ENCODE measurements at places on chromosomes 7 and 10. TPM values are rescaled to one million over a fixed set of nuclear protein-coding genes. Genes with fewer than 3 reads are reported as not detected.

- DNase-seq, result no peak
- H3K4me1 ChIP-seq, result no peaks in the 10 kb centered on the region
- H3K27me3 ChIP-seq, result peaks cover 6% of the 10 kb centered on the region
- H3K36me3 ChIP-seq, result no peaks in the 10 kb centered on the region
- no peak overlapping the region for H3K27ac ChIP-seq
Measured at GRCh38 chr10:1882728-1883127, 145.4 kb upstream of the ADARB2 start.

DNA sequence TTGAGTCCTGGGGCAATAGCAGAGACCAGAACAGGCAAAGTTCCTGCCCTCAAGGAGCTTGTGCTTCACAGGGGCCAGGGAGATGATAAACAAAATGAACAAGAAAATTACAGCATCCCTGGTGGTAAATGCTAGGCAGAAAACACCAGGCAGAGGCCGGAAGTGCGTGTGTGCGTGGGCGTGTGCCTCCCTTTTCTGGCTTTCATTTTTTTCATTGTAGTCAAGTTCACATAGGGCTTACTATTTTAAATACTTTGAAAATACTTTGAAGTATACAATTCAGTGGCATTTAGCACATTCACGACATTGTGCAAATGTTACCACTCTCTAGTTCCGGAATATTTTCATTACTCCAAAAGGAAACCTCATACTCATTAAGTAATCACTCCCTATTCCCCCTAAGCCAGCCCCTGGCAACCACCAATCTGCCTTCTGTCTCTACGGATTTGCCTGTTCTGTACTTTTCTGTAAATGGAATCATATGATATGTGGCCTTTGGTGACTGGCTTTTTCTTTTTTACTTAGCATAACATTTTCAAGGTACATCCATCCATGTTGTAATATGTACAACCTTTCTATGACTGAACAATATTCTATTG, 88.1 kb upstream of the PDCD4 start:
- H3K4me3 ChIP-seq, result no peak overlapping the region
- peaks cover 13% of the 10 kb centered on the region for H3K27me3 ChIP-seq
- H3K27ac ChIP-seq, result no peak overlapping the region

- DNase-seq, result no peak
- H3K4me1 ChIP-seq, result peaks cover 10% of the 10 kb centered on the region
- H3K27me3 ChIP-seq, result peaks cover 16% of the 10 kb centered on the region
- no peak overlapping the region for H3K27ac ChIP-seq
Measured at GRCh38 chr10:70437721-70438120, 3.8 kb downstream of the NODAL start.

DNA sequence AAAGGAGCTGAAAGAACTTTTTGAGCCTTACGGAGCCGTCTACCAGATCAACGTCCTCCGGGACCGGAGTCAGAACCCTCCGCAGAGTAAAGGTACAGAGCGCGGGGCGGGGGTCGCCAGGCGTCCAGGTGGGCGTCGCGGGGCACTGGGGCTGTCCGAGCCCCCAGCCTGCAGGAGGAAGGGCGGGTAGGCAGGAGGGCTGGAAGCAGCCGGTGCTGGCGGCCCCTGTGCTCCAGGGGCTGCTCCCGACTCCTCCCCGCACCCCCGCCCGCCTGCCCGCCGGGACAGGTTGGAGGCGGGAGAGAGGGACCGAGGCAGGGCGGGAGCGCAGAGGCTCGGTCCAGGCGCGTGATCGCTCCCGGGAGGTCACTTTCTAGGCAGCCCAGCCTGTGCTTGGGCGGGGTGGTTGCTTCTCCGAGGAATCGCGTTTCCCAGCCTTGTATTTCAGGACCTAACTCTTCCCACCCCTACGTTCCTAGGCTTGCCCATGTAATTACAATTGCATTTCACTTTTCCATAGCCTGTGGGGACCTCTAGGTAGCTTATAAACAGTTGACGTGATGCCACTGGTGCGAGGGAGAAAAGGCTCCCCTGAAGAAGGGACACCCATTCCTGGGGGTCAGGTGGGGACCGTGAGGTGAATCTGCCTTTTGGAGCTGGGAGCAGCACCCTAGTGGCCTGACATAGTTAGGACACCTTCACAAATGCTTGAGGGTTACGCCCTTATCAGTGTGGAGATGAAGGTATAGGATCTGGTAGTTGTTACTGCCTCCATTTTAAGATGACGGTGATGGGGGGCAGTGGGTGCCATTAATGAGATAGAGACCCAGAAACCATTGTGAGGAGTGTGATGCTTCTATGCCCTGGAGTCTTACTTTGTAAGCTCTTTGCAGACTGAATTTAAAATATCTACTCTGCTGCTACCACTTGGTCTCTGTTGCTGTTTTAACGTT, 148.2 kb downstream of the CELF2 start:
- H3K27ac ChIP-seq, result no peak overlapping the region
- H3K36me3 ChIP-seq, result peaks cover 22% of the 10 kb centered on the region
- H3K4me1 ChIP-seq, result peaks cover 41% of the 10 kb centered on the region
- H3K4me3 ChIP-seq, result no peak overlapping the region
- no peaks in the 10 kb centered on the region for H3K27me3 ChIP-seq

DNA sequence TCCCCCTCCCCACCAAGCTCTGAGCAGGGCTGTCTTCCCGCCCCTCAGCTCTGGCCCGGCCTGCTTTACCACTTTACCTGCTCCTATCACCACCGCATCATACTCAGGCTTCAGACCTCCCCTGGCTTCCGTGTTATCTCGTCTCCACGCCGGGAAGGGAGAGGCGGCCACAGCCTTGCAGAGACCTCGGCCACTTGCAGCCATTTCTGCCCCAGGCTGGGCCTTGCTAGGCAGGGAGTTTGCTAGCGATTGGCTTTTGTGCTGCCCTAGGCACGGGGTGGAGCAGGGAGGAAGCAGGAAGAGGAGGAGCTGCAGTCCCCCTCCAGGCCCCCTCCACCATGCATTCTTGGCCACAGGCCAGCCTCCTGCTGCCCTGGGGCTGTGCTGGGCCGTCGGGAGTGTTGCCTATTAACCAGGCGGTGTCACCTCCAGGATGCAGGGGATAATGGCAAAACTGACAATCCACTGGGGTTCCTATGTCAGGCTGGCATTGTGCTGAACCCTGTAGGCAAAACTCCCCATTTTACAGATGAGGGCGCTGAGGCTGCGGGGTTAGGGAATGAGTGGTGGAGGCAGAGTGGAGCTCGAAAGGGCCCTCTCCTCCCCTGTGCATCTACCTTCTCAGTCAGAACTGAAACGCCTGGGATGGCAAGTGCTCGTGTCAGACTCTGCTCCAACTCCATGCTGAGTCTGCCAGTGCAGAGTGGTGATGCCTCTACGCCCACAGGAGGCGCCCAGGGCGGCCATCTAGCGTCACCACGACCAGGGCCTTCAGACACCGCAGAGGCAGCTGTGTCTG, at the start of gene PYROXD2:
PYROXD2 (minus strand) TSS at position 251 of the 799 bp plus-strand sequence; CDS start at position 204, 47 bp downstream.
- H3K4me3 ChIP-seq, result peak within 1 kb of the TSS; percentile 81
- no peak for DNase-seq
- H3K4me1 ChIP-seq, result peaks cover 11% of the 10 kb centered on the region
- peak within 1 kb of the TSS; percentile 70 for H3K27ac ChIP-seq
- no peaks in the 10 kb centered on the region for H3K27me3 ChIP-seq

The CLIP2 gene
- total RNA-seq, result 12.2 TPM

The RAB19 gene
- 1.9 TPM for total RNA-seq

The TMEM130 gene
- total RNA-seq, result not detected

The ARID5B gene
- total RNA-seq, result 46.1 TPM

The CRYGN gene
- total RNA-seq, result not detected

The SMURF1 gene
- total RNA-seq, result 27.1 TPM
